Head of caudate nucleus (tissue), 42 donors: ENCODE measurements at places on chromosomes 11 and 22.

- DNase-seq, result no peak
Measured at GRCh38 chr22:48318575-48319320, 1508.9 kb downstream of the BRD1 start.

DNA sequence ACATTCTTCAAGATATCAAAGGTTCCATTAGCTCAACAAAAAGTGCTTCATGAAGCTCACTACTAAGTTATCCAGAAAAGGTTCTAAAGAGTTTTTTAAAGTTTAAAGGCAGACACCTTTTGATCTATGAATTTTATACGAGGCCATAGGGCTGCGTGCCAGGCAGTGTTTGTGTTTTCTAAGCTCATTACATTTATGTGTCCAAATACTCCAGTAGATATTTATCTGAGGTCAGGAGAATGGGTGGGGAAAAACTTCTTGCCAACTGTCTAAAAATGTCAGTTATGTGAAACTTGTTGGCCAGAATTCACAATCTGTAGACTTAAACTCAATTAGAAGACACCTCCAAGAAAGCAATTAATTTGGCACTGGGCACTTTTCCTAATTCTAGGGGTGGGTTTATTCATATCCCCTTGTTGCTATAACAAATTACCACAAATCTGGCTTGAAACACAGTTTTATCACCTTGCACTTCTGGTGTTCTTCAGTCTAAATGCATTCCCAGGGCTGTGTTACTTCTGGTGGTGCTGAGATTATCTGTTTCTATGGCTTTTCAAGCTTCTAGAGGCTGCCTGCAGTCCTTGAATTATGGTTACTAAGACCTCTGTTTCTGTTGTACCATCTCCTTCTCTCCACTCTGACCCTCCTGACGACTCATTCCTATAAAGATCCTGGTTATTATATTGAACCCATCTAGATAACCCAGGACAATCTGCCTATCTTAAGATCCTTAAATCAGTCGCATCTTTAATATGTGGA lies 1030.4 kb upstream of the CNTN5 start:
- no peak for DNase-seq

DNA sequence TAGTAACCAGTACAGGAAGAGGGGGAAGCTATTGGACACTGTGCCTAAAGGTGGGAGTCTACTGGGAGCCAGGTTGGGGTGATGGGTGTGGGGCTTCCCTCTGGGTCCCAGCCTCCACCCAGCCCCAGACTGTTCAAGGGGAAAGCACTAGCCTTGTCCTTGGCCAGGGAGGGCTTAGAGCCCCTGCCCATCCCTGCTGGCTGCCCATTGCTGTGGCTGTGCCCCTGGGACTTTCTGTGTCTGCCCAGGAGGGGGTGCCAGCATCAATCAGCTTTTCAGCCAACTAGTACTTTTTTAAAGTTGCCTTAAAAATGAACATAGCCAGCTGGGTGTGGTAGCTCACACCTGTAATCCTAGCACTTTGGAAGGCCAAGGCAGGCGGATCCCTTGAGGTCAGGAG lies 19.9 kb downstream of the INCENP start:
- no peak for DNase-seq

DNA sequence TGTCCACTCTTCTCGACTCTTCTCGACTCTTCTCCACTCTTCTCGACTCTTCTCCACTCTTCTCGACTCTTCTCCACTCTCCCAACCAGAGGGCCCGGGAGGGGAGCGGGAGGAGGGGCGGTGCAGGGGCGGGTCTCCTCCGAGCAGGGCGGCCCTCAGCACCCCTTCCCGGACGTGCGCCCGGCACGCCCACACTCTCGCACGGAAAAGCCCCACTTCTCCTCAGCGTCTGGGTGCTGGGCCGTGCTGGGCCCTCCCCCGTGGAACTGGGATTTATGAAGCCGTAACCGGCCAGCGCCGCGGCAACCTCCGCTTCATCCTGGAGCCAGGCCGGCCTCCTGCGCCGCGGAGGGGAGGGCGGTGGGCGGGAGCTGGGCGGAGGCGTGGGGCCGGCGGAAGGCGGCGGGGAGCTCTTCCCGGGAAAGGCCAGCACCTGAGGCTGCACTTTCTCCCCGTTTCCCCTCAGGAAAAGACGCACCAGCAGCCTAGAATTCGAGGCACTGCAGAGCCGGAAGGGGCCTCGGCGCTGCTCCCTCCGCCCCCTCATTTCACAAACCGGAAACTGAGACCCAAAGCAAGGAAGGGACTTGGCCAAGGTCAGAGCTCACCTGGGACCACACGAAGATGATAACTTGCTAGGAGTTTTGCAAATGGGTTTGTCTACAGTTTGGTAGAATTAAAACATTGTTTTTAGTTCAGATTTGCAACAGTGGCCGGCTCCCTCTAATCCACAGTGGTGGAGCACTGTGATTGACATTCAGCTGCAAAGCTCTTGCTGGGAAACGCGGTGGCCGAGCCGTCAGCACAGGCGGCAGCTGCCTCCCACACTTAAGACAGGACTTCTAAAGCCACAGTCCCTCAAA lies 31.6 kb upstream of the JAM3 start:
- no peak for DNase-seq

- DNase-seq, result no peak
Measured at GRCh38 chr11:17686231-17686980, 33.0 kb upstream of the MYOD1 start.

- DNase-seq, result no peak
Measured at GRCh38 chr11:106989078-106989455, 29.2 kb downstream of the GUCY1A2 start.

- DNase-seq, result no peak
Measured at GRCh38 chr11:131687291-131688047, 317.1 kb downstream of the NTM start.

DNA sequence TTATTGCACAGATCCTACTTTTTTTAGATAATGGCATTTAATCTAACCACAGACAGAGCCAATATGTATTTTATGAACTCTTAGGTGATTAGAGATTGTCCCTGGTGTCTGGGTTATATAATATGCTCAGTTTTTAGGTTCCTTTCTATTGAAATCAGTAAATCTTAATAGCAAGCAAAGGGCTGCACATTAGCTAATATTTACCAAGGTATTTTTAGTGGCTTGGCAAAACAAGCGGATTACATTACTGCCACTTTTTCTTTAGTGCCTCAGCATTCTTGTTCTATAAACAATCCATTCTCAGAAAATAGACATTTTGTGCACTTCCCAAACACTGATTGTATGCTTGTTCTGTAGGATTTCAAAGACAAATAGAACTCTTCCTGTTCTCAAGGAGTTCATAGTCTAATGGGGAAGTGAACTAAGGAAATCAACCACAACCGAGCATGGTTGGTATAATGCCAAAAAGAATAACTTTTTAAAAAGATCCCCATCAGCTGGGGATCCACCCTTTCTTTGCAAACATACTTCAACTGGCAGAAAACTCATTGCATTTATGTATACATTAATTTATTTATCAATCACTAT lies 23.8 kb downstream of the KCNJ1 start:
- no peak for DNase-seq

GRCh38 chr11:10322830-10323792 lies 18.2 kb downstream of the ADM start:
- no peak for DNase-seq

GRCh38 chr22:36840106-36840505 lies 20.7 kb upstream of the NCF4 start:
- no peak for DNase-seq

- peak; percentile 19 for DNase-seq
Measured at GRCh38 chr11:126115127-126115495, 52.4 kb upstream of the CDON start.

GRCh38 chr11:104152941-104153505 lies 10.9 kb downstream of the PDGFD start:
- DNase-seq, result no peak

DNA sequence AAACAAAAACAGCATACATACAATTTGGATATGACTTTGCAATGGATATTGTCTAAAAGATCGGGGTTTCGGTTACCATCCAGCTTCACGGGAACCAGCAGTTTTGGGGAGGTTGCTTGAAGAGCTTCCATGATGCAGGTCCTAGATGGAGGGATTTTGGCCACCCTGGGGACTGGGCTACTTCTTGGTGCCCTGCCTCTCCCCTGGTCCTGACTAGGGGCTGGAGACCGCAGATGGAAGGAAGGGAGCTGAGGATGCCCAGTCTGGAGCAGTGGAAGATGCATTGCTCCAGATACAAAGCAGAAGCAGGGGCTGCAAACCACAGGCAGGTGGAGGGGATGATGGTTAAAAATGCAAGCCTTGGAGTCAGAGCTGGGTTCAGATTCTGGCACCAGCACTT lies 13.5 kb downstream of the SOX10 start:
- no peak for DNase-seq

DNA sequence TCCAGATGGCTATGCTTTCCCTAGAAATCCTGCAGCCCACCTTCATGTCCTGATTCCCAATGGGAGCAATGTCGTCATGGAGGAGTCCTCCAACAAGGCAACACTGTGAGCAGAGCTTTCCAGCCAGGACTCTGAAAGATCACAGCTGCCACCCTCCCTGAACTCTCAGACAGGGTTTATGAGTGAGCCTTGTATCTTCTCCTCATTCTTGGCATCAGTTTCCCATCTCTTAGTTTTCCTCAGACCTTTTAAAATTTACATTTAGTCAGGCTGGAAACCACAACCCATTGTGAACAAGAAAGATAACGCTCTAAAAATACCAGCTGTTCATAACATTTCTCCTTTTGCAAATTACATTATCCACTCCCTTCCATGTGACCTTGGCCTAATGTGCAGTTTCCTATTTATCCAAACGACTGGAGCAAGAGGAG lies 15.6 kb upstream of the LYVE1 start:
- no peak for DNase-seq

DNA sequence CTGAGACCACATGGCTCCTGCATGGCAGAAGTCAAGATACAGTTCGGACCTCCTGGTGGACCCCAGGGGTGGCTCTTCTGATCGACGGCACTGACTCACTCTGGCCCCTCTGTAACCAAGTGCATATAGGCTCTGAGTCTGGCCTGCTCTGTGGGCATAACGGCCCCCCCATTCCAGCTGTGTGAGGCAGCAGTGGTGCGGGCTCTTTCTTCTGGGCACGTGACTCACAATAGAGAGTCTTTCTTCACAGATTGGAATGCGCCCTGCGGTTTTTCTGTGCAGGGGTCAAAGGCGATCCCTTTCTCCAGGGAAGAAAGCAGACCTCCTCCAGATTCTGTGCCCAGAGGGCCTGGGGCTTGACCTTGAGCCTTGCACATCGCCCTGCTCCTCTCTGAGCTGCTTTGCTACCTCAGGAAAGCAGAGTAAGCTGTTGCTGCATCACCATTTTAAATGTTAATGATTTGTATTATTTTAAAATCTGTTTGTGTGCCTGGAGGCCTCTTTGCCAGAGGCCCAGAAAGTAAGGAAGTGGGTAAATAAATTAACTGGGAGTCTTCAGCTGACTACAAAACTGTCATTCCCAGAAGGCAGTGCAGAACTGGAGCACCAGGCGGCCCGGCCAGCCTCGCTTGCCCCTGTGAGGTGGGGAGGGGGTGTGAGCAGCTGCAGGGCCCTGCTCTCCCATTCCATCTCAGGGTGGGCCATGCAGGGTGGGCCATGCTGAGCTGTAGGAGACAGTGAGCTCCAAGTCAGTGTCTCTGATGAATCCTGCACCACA lies 199.0 kb downstream of the GRIK4 start:
- peak; percentile 81 for DNase-seq

GRCh38 chr11:132665205-132665604 lies 867.1 kb downstream of the OPCML start:
- DNase-seq, result no peak
